ENCODE measurements at places on chromosomes 7 and 10. TPM values are rescaled to one million over a fixed set of nuclear protein-coding genes. Genes with fewer than 3 reads are reported as not detected.

The SRRM3 gene
- 6.1 TPM for total RNA-seq

The SYT15 gene
- total RNA-seq: 0.82 TPM

The IL6 gene
- not detected for total RNA-seq

The CCDC146 gene
- 15.9 TPM for total RNA-seq

The PTPRE gene
- 16.3 TPM for total RNA-seq

The ATRNL1 gene
- total RNA-seq: 909 TPM

The ANXA7 gene
- total RNA-seq: 25.7 TPM

The MNX1 gene
- not detected for total RNA-seq

The IKZF1 gene
- total RNA-seq: 1.2 TPM

The TAS2R41 gene
- not detected for total RNA-seq

The ADGRA1 gene
- total RNA-seq: 2.4 TPM

The PTPRZ1 gene
- 138 TPM for total RNA-seq

The CTAGE8 gene
- total RNA-seq: 0.41 TPM

The CYP2C19 gene
- total RNA-seq: 0.41 TPM

The PPP1R3C gene
- 37.9 TPM for total RNA-seq

The LIPM gene
- not detected for total RNA-seq

The ELN gene
- 11.0 TPM for total RNA-seq

The COL13A1 gene
- 2.0 TPM for total RNA-seq

The CLDN3 gene
- total RNA-seq: not detected

The ITGB1 gene
- 110 TPM for total RNA-seq

The CAMK2B gene
- total RNA-seq: 99.5 TPM

The MUC12 gene
- total RNA-seq: 0.41 TPM

The MYL10 gene
- total RNA-seq: not detected

The DOCK4 gene
- total RNA-seq: 70.9 TPM

The SLF2 gene
- total RNA-seq: 46.5 TPM

The PRSS37 gene
- total RNA-seq: not detected

The CYP3A4 gene
- total RNA-seq: not detected

The GRID1 gene
- 12.6 TPM for total RNA-seq

The NUTM2D gene
- 6.9 TPM for total RNA-seq

The SUMF2 gene
- 91.3 TPM for total RNA-seq

The CUZD1 gene
- total RNA-seq: 0.41 TPM

The TMEM273 gene
- total RNA-seq: 2.4 TPM

The CALHM3 gene
- total RNA-seq: not detected

The SFRP5 gene
- 1.6 TPM for total RNA-seq

The PCBD1 gene
- 12.2 TPM for total RNA-seq

The TMEM176B gene
- 2.4 TPM for total RNA-seq

The PAPOLB gene
- 0.82 TPM for total RNA-seq

The ARHGAP12 gene
- 58.7 TPM for total RNA-seq

The SCIN gene
- total RNA-seq: 1.6 TPM

The C10orf95 gene
- 0.82 TPM for total RNA-seq

The FKBP6 gene
- not detected for total RNA-seq

The MINDY4 gene
- 2.4 TPM for total RNA-seq

The AKR1C8 gene
- not detected for total RNA-seq

The CDH23 gene
- total RNA-seq: 3.3 TPM

The CDHR3 gene
- total RNA-seq: 11.4 TPM

The MALRD1 gene
- 1.2 TPM for total RNA-seq

The IRF5 gene
- total RNA-seq: 1.2 TPM

The C1GALT1 gene
- total RNA-seq: 33.4 TPM

The DOCK1 gene
- 14.3 TPM for total RNA-seq

The OR2A2 gene
- not detected for total RNA-seq

The PRPS1L1 gene
- not detected for total RNA-seq

The TUBAL3 gene
- total RNA-seq: not detected

Measured in frontal cortex (tissue), 4 donors.